ENCODE measurements at places on chromosomes 4 and X. TPM values are rescaled to one million over a fixed set of nuclear protein-coding genes. Genes with fewer than 3 reads are reported as not detected.

GRCh38 chr4:3022651-3023050, 51.7 kb downstream of the HTT-AS start:
- H3K27me3 ChIP-seq, result no peaks in the 10 kb centered on the region
- peaks cover 29% of the 10 kb centered on the region for H3K4me1 ChIP-seq
- no peak overlapping the region for H3K27ac ChIP-seq
- no peak overlapping the region for H3K4me3 ChIP-seq

GRCh38 chr4:6201580-6202091, 1.3 kb upstream of the JAKMIP1 start:
- peaks cover 31% of the 10 kb centered on the region for H3K4me1 ChIP-seq
- no peaks in the 10 kb centered on the region for H3K27me3 ChIP-seq
- H3K4me3 ChIP-seq, result peak overlapping the region; percentile 98

DNA sequence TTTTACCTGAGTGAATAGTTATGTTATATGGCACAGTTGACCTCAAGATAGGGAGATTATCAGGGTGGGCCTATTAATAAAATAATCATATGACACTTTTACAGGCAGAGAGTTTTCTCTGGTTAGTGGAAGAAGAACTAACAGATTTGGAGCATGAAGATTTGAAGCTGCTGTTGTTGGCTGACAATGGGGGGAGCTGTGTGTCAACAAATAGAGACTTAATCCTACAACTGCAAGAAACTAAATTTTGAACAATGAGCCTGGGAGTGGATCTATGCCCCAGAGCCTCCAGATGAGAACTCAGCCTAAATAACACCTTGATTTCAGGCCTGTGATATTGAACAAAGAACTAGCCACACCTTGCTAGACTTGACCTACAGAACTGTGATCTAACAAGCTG, 7.2 kb upstream of the CCSER1 start:
- H3K4me1 ChIP-seq, result peaks cover 21% of the 10 kb centered on the region
- no peaks in the 10 kb centered on the region for H3K36me3 ChIP-seq
- no peak overlapping the region for H3K27ac ChIP-seq
- H3K27me3 ChIP-seq, result no peaks in the 10 kb centered on the region
- no peak for DNase-seq

Gene HSD17B13
- total RNA-seq, result not detected

DNA sequence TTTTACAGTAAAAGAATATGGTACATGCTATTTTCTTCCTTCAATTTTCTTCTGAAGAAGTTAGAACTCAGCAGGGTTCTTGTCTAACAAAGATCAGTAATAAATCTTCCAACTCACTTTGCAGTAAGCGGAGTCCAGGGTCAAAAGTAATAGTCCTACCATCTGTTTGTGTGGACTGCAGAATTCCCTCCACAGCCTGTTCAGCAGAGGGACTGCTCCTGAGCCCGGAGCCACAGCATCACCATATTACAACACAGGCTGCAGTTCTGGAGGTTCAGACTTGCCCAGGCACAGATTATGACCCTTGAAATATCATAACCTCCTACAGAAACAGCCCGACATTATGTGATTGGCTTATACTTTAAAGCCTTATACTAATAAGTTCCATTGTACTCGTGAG, 10.3 kb downstream of the FHDC1 start:
- H3K27ac ChIP-seq, result no peak overlapping the region
- no peaks in the 10 kb centered on the region for H3K36me3 ChIP-seq
- H3K4me1 ChIP-seq, result no peaks in the 10 kb centered on the region

GRCh38 chr4:80446248-80446647, 110.7 kb downstream of the CFAP299 start:
- no peak overlapping the region for H3K27ac ChIP-seq
- H3K36me3 ChIP-seq, result no peaks in the 10 kb centered on the region
- H3K4me1 ChIP-seq, result no peaks in the 10 kb centered on the region
- no peaks in the 10 kb centered on the region for H3K27me3 ChIP-seq
- no peak for DNase-seq

- DNase-seq, result no peak
- H3K36me3 ChIP-seq, result no peaks in the 10 kb centered on the region
- no peak overlapping the region for H3K27ac ChIP-seq
- no peak overlapping the region for H3K4me3 ChIP-seq
- no peaks in the 10 kb centered on the region for H3K4me1 ChIP-seq
These were observed 55.9 kb downstream of the AGA start for GRCh38 chr4:177386278-177386815.

GRCh38 chrX:23849241-23849640, 58.5 kb downstream of the APOO start:
- H3K36me3 ChIP-seq, result no peaks in the 10 kb centered on the region
- no peaks in the 10 kb centered on the region for H3K4me1 ChIP-seq
- H3K27ac ChIP-seq, result no peak overlapping the region
- H3K27me3 ChIP-seq, result no peaks in the 10 kb centered on the region

GRCh38 chrX:124804962-124805361, 458.6 kb downstream of the SH2D1A start:
- no peaks in the 10 kb centered on the region for H3K36me3 ChIP-seq
- H3K27me3 ChIP-seq, result no peaks in the 10 kb centered on the region
- H3K4me1 ChIP-seq, result no peaks in the 10 kb centered on the region
- no peak overlapping the region for H3K4me3 ChIP-seq
- H3K27ac ChIP-seq, result no peak overlapping the region

DNA sequence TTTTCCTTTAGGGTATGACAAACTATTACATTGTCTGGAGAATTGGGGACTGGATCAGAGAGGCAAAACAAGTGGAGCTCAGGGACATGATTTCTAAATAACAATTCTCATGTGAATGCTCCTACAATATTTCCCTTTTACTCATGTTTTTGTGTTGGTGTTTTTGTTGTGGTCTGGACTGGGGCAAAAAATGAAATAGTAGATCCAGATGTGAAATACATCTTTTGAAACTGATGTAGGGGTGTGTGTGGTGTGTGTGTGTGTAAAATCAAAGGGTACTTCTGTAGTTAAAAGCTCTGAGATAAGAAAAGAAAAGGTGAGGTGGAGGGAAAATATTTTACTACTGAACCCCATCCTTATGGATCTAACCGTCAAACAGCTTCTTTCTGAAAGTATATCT, 188.4 kb upstream of the RPL34 start:
- DNase-seq, result no peak
- no peaks in the 10 kb centered on the region for H3K27me3 ChIP-seq
- no peak overlapping the region for H3K27ac ChIP-seq
- no peaks in the 10 kb centered on the region for H3K4me1 ChIP-seq
- H3K36me3 ChIP-seq, result no peaks in the 10 kb centered on the region

GRCh38 chrX:13733506-13733905, 914 bp downstream of the TRAPPC2 start:
- H3K4me1 ChIP-seq, result no peaks in the 10 kb centered on the region
- no peaks in the 10 kb centered on the region for H3K36me3 ChIP-seq
- DNase-seq, result no peak
- no peaks in the 10 kb centered on the region for H3K27me3 ChIP-seq
- peak overlapping the region; percentile 78 for H3K4me3 ChIP-seq
- peak overlapping the region; percentile 87 for H3K27ac ChIP-seq

Gene LDB2
- 0.15 TPM for total RNA-seq

DNA sequence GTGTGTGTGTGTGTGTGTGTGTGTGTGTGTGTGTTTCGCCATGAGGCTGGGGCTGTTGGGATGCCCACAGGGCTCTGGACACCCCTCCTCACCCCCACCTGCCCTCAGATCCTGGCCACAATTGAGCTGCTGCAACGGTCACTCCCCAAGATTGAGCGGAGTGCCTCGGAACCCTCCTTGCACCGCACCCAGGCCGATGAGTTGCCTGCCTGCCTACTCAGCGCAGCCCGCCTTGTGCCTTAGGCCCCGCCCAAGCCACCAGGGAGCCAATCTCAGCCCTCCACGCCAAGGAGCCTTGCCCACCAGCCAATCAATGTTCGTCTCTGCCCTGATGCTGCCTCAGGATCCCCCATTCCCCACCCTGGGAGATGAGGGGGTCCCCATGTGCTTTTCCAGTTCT, 10.2 kb downstream of the ARAF start:
- peaks cover 8% of the 10 kb centered on the region for H3K36me3 ChIP-seq
- no peak overlapping the region for H3K27ac ChIP-seq
- no peak overlapping the region for H3K4me3 ChIP-seq
- no peaks in the 10 kb centered on the region for H3K4me1 ChIP-seq

Gene PCDH11X
- not detected for total RNA-seq

Gene MID2
- not detected for total RNA-seq

GRCh38 chr4:119477412-119478053, 151.1 kb downstream of the PDE5A start:
- H3K27me3 ChIP-seq, result no peaks in the 10 kb centered on the region
- H3K4me3 ChIP-seq, result no peak overlapping the region
- H3K27ac ChIP-seq, result no peak overlapping the region
- H3K36me3 ChIP-seq, result peaks cover 10% of the 10 kb centered on the region
